DMS79 (cell line): ENCODE measurements at places on chromosomes 1 and 21.
A peak's percentile ranks its signal among the peaks of the same experiment; 100 is the strongest.

DNA sequence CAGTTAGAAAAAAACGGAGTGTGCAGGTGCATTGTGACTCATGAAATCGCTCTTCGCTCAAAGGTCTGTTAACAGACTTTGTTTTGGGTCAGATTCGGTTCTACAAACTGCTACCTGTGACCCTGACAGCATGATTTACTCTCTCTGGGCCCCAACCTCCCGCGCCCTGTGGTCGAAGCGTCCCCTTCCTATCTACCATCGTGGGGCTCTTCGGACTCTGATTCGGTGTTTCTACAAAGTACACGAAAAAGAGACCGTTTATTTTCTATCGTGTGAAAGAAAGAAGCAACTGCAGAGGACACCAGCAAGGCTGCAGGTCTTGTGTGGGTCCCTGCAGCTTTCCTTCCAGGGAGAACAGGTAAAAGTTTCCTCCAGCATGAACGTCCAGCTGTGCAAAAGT is 29.4 kb upstream of the SLC19A1 start:
- no peak for DNase-seq

- DNase-seq: no peak
Observed at GRCh38 chr1:185017966-185018365, 27.4 kb upstream of the RNF2 start.

DNA sequence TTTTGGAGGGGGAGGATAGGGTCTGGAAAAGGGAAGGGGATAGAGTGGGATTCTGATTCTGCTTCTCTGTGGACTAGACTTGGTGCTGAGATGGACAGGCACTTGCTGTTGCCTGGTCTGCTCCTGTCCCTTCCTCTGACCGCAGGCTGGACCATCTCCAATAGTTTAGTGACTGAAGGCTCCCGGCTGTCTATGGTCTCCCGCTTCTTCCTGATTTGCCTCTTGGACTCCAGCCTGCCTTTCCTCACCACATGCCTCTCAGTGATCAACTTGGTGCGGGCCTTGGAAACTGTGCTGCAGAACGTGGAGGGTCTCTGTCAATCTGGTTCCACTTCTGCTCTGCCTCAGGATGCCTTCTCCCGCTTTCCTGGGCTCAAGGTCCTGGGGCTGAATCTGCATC is 6.3 kb upstream of the ZSCAN20 start:
- DNase-seq: no peak

DNA sequence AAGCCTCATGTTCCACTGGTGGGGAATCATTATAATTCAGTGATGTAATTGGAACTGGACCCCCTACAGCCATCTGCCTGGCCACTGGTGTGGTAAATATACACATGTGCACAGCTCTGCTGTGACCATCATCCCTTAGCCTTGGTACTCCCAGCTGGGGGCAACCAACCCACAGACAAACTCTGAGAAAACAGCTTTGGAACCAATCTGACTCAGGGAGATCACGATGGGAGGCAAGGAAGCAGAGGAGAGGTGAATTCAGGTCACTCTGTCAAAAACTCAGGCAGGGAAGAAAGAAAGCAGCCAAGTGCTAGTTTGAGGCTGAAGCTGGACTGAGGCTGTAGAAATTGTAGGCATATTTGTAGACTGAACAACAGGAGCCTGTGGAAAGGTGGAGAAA is 197.8 kb upstream of the GALNT2 start:
- DNase-seq: no peak

DNA sequence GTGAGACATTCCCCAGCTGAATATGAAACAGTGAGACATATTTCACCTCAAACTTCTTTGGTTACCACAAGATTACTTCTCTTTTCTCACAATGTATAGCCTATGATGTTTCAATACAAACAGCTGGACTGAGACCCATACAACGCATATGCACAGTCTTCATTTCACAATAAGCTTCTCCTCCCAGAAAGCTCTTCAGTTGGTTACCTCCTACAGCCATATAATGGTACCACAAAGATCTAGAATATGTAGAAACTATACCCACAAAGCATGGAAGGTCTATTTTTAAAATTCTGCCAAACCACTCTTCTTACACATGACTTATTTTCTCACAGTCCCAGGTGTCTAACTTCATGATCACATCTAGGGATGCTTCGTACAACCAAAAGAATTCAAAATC is 70.8 kb downstream of the JAK1 start:
- DNase-seq: no peak

DNA sequence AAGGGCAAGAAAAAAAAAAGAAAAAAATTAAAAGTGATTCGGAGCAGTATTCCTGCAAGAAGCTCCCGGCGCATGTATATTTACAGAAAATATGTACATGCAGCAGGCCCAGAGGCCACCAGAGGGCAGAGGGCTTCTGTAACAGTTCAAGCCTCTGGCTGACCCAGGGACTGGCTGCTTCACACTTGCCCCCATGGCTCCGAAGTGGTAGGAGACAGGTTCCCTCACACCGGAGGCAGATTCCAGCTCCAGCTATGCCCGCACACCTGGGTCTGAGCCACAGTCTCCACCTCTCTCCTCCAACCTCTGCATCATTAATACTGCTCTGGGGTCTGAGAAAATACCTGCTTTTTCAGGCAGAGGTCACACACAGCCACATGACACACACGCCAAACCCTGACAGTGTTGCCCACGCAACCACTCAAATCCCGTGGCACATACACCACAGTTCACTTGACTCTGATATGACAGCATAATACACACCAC is 2.2 kb upstream of the ARHGAP30 start:
- DNase-seq: no peak

DNA sequence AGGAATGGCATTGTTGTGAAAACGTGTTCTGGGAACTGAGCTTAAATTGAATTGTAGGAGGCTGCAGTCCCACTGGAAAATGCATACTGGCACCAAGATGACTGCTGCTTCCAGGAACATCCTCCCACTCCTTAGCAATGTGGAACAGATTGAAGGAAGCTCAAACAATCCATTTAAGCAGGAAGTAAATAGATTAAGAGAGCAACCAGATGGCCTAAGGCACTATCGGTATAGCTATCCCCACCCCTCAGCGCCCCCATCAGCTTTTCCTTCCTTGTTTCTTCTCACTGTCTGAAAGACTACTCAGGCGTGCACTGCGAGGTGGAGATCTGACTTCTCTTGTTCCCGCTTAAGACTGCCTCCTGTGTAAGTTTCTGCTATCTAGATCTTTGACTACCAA is 4.0 kb upstream of the IFI16 start:
- no peak for DNase-seq

DNA sequence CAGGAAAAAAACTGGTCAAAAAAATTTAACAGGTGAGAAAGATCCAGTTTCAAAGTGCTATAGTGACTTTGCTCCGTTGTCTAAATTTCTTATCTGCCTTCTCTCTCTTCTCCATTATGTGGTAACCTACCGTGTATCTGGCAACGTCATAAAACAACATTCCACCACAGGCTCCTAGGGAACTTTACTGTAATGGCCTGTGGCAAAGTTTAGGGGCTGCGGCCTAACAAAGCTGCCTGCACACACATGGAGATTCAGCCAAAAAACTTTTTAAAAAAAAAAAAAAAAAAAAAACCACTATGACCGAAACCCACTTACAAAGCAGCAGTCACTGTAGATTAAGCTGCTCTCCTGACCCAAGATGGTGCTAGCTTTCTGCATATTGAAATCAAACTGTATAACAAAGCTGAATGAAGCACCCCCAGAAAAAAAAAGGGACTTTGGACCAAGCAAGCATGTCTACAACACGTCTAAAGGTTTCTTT is 202.6 kb downstream of the SLC45A1 start:
- no peak for DNase-seq

GRCh38 chr1:21212126-21212525 is 35.4 kb upstream of the EIF4G3 start:
- no peak for DNase-seq

DNA sequence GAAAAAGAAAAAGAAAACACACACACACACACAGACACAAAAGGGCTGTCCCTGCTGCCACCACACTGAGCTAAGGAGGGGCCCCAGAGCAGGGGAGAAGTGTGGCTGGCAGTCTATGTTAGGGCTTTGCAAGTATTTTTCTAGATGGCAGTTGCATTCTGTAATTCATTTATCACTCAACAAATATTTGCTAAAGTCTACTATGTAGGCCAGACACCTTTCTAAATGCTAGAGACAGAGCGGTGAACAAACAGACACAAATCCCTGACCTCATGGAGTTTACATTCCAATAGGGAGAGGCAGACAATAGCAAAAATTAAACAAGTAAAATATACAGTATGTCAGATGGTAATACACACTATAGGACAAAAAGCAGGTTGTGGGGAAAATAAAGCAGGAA is 20.2 kb downstream of the WDR64 start:
- DNase-seq: no peak

GRCh38 chr1:87284456-87285240 is 44.0 kb upstream of the LMO4 start:
- no peak for DNase-seq

- DNase-seq: no peak
Observed at GRCh38 chr1:112011202-112011601, 21.7 kb upstream of the KCND3 start.

GRCh38 chr1:3506943-3507342 is 52.5 kb downstream of the ARHGEF16 start:
- DNase-seq: no peak

DNA sequence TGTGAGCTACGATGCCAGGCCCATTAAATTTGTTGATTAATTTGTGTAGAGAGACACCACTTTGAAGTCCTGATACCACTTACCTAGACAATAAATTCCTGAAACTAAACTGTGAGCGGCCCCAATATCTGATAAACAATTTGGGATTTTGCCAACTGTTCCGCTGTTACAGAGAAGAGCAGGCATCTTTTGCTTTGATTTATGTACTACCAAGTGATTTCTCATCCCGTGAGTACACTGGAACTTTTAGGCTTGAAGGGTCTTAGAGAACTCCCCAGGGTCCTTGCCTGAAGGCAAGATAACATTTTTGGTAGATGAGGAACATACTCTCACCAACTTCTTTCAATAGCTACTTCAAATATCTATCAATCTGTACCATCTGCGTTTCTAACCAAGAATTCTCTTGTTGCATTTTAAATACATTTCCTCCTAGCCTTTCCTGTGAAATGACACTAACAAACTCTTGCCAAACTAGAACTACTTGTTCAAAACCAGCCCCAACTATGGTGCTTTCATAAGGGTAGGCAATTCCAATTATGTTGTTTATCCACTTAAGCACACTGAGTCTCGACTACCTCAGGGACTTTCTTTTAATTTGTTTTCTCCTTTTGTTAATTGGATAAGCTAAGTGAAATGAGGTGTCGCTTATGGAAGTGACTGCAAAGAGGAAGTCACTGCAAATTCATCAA is 23.2 kb upstream of the SLC30A1 start:
- peak; percentile 19 for DNase-seq

- DNase-seq: peak; percentile 97
Observed at GRCh38 chr1:85224734-85225623, 24.2 kb upstream of the SYDE2 start.

DNA sequence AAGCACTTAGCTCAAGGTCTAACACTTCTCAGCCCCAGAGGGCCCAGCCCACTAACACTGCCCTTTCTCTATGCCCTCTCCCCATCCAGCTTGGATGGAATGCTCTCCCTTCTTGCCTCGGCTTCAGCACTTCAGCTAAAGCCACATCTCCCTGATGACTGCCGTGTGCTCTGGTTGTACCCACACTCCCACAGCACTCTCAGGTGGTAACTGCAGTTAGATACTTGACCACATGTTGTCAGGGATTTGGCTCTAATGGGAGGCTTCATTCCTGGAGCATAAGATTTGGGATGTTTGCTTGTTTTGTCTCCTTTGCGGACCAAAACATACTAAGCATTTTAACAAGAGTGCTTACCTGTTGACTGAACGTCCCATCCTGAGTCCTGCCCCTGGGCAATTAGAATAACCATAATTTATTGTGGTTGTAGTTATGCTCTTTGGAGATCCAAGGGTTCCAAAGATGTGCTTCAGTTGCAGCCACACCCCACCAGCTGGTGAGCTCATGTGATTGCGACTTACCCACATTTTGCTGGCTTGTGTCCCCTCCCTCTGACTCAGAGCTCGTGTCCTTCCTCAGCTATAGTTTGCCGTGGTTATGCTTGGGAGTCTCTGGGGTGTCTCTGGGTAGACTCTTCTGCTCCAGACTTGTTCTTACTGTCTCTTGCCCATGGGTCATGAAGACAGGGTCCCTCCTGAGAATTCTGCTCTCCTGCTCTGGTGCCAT is 7.7 kb upstream of the SLC26A9 start:
- DNase-seq: peak; percentile 95

GRCh38 chr21:29146726-29147125 is 16.3 kb downstream of the MAP3K7CL start:
- no peak for DNase-seq

DNA sequence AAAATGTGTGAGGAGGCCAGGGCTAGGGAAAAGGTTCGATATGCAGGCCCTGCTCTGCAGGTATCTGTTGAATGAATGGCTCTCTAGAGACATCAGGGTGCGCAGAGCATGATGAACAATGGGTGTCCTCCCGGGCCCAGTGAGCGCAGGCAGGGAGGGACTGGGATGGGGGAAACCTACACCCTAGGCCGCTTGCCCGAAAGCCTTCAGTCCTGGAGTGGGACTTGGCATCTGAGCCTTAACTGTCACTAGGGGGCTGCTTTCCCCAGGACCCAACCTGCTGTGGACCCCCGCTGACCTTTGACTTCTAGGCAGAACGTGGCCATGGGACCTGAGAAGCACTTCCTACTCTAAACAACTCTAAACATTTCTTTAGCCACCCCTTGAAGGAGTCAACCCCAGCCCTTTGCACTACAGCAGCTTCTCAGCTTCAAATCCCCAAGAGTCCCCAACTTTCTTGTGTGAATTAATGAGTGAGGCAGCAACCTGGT is 444 bp upstream of the MAP3K6 start:
- DNase-seq: no peak

DNA sequence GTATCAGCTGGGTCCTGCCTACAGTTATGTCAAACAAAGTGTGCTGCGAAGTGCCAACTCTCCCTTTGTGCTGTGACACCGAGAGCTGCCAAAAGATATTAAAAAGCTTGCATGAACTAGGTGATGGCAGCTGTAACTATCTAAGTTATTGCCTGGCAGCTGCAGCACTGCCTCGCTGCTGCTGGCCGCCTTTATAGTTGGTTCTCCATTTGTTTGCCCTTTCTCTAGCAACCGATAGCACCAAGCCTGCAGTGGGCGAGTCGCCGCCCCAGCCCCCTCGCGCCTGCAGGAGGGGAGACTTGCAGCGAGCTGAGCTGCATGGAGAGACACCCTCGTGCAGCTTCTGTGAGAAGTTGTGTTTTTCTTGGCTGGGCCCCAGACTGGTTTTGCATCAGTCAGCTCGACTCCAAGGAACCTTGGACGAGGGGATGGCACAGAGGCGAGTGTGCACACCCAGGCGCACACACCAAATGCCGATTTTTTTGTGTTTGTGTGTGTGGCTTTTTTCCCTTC is 330.6 kb downstream of the RPS6KC1 start:
- DNase-seq: peak; percentile 16
